NCI-H1417 (cell line): ENCODE measurements at places on chromosomes 2 and 18.

DNA sequence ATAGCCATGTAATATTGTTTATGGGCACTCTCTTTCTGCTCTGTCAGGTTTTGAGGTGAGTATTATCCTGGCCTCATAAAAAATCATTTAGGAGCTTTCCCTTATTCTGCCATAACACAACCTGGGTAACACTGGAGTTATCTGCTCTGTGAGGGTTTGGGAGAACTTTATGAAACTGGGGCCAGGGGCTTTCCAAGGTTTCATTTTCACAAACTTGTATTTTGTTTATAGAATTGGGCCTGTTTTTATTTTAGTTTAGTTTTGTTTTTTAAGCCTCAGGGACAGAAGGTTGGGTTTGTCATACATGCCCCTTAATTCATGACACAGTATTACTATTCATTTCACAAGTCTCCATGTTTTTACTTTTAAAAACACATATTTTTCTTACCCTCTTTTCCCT is 83.5 kb downstream of the IRS1 start:
- DNase-seq = no peak

DNA sequence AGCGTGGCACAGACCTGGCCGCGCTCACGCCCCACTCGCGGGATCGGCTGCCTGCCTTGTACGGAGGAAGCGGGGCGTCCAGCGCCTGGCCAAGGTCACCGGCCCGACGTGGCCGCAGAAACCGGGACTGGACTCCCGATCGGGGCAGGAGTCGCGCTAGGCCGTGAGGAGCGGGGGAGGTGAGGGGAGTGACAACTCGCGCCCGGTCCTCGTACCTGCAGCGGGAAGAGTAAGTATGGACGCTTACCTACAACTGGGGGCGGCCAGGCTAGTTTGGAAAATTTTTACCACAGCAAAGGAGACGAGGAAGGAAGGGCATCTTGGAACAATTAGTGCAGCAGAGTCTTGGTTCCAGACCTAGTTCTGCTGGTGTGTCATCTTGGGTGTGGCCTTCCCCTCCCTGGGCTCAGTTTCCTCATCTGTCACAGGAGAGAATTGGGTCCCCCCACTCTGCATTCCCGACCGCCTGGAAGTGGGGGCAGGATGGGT is 693 bp downstream of the UBE2F start:
- DNase-seq = no peak

GRCh38 chr2:230974096-230974913 is 21.6 kb upstream of the SPATA3 start:
- no peak for DNase-seq

- no peak for DNase-seq
These were observed 671.0 kb upstream of the ACVR2A start for GRCh38 chr2:147173798-147174197.

DNA sequence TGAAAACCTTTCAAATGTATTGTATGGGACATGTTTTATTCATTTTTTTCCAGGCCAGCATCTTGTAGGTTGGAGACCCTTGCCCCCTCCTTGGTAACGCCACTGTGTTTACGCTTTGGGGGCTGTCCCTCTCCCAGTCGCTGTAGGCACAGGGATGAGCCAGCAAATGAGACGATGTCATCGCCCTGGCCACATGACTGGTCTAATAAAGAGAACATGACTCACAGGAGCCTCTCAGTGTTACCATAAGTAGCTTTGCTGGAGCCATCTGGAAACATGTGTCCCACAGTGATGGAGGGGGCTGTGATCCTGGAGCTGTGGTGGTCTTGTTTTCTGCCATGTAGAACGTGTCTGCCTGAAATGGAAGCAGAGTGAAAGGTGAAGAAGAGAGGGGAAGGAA is 78.9 kb downstream of the CD8B2 start:
- peak; percentile 8 for DNase-seq

GRCh38 chr18:23257137-23257536 is 121.9 kb downstream of the CABLES1 start:
- DNase-seq = no peak

DNA sequence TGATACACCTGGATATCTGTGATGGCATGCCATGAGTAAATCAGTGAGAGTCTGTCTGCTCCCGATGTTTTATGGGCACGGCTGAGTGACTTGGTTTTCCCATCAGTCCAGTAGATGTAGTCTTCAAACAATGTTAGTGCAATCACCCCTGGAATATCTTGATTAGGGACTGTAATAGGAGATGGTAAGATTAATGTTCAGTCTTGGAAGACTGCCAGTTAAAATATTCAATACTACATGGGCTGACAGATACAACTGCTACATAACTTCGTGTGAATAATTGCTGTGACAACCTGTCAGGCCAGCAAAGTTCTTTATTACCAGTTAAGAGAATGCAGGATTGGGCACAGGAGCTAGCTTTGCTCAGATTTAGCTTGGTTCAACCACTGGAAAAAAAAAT is 1673.3 kb downstream of the LRP1B start:
- DNase-seq = no peak

GRCh38 chr2:46991985-46992384 is 76.4 kb upstream of the MCFD2 start:
- no peak for DNase-seq

DNA sequence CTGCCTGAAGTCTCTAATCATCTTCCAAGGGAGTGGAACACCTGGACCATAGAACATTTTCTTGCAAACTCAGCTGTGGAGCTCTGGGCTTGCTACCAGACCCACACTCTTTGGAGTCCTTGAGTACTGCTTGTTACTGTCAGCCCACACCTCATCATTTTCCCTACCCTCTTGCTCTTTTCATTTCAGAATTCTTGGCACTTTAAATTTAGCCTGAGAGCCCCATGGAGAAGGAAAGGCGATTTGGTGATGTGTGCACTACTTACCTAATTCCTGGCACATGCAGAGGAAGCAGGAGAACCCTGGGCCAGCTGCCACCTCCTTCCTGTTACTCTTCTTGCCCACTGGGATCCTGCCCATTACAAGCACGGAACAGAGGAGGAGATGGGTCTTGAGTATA is 31.7 kb downstream of the TMEM178A start:
- no peak for DNase-seq

- no peak for DNase-seq
These were observed 65.6 kb downstream of the CYB5A start for GRCh38 chr18:74226156-74226555.

DNA sequence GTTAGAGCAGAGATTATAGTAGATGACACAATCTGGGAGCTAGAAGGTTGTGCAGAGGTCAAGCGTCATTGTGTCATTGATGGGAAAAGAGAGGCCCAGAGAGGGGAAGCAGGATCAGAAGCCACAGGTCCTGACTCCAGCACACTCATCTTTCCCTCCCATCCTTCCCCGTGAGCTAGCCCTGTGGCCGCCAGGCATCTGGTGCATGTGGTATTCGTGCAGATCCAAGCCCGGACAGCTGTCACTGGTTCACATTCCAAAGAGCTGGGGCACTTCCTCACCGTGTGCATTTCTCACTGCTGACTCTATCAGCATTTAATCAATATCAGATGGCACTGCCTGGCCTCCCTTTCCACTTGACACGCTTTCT is 94.1 kb upstream of the THOC1 start:
- DNase-seq = no peak

DNA sequence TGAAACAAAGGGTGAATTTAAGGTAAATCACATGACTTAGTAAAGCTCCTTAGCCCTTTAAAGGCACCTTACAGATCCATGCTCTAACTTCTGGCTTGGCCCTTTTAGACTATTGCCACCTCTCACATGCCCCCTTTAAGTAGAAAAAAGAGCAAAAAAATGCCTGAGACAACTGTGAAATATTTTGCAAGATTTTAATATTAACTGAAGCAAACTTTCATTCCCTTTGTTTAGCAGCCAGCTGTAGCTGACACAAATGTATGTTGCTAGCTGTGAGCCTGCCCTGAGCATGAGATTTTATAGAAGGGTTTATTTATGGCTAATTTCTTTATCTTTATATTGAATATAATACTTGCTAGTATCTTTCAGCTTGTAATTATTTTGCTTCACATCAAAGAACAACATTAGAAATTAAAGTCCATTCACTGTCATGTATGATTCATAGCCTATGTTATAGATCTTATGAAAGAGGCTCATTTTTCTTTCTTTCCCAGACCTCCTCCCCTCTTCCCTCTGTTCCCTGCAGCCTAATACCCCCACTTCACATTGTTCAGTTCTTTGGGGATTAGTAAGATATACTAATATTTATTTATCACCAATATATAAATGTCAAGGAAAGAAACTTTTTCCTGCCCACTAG is 637.2 kb upstream of the ZEB2 start:
- no peak for DNase-seq

DNA sequence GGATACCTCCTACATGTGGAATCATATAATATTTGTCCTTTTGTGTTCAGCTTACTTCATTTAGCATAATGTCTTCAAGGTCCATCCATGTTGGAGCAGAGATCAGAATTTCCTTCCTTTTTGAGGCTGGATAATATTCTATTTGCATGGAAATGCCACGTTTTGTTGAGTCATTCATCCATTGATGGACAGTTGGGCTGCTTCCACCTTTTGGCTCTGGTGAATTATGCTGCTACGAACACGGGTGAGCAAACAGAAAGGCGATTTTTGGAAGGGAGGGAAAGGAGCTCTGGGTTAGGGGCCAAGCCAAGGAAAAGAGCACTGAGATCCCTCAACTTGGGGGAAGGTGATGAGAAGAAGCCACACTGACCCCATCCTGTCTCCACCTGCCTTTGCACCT is 260.5 kb downstream of the TNS1 start:
- no peak for DNase-seq

GRCh38 chr2:239197146-239197545 is 203.7 kb downstream of the HDAC4 start:
- no peak for DNase-seq

- DNase-seq = no peak
These were observed 119.0 kb upstream of the CYRIA start for GRCh38 chr2:16784652-16785051.

DNA sequence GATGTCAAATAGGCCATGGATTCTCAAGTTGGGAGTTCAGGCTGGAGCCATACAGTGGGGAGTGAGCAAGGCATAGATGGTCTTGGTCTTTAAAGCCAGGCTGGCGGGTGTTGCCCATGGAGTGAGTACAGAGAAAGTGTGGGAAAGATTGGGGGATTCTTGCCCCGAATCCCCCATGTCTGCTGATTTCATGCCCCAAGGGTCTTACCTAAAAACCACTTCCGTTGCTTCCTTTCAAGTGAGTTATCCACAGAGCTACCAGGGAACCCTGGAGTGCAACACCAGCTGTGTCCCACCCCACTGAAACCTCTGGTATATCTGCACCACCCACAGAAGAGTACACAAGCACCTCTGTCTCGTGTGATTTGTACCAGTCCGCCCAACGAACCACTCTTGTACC is 31.4 kb downstream of the FHOD3 start:
- no peak for DNase-seq

DNA sequence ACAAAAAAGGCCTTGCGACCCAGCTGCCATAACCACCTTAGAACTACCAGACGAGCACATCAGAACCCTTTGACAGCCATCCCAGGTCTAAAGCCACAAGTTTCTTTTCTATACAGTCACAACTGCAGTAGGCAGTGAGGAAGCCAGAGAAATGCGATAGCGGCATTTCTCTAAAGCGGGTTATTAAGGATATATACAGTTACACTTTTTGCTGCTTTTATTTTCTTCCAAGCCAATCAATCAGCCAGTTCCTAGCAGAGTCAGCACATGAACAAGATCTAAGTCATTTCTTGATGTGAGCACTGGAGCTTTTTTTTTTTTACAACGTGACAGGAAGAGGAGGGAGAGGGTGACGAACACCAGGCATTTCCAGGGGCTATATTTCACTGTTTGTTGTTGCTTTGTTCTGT is 48.8 kb downstream of the FEZ2 start:
- DNase-seq = no peak

DNA sequence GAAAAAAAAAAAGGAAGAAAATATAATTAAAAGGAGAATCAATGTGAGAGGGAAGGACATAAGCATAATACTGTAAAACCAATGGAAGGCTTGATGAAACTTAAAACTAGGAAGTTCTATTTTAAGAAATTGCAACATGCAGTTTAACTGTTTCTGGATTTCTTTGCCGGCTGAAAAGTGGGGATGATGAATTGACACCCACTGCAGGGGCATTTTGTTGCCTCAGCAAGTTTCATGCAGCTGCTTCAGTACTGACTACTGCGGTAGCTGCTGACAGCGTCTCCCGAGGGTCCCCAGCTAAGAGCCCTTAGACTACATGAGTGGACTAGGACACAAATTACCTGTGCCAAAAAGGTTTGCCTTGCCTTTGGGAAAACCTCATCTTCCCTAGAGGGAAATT is 69.2 kb downstream of the B3GNT2 start:
- no peak for DNase-seq

GRCh38 chr18:56083097-56083521 is 495.1 kb upstream of the TCF4 start:
- DNase-seq = no peak

DNA sequence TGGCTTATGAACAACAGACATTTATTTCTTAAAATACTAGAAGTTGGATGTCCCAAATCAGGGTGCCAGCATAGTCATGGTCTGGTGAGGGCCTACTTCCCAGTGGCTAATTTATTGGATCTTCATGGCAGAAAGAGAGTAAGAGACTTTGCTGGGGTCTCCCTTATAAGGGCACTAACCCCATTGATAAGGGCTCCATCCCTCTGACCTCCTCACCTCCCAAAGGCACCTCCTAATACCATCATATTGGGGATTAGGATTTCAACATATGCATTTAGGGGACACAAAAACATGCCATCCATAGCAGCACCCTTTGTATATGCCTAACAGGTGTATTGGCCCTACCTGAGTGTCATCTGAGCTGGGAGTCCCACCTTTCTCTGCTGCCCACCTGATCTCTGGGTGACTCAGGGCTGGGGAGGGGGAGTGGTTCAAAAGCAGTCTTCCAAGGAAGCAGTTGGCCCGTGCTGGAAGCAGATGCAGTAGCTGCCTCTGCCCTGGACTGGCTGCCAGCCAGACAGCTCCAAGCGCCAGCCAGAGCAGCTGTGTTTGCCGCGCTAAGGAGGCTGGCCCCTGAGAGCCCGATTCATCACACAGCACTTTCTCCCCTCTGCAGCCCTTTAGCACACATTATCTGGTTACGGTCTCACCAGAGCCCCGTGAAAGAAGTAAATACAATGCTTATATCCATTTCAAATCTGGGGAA is 84.6 kb downstream of the SMAD7 start:
- DNase-seq = peak; percentile 58

DNA sequence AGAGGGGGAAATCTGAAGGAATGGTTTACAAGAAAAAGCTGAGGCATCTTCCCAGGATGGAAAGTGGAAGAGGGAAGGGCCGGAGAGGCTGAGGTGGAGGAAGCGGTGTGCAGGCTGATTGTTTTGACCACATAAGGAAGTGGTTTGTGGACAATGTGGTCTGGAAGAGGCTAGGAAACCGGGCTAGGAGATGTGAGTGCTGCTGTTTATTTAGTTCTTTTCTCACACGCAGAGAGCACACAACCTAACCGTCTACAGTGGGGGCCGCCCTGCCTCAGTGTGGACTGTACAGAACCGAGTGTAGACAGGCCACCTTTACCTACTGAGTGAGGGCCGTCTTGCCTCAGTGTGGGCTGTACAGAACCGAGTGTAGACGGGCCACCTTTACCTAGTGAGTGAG is 251.7 kb upstream of the PXDN start:
- DNase-seq = no peak

- DNase-seq = no peak
These were observed 11.9 kb downstream of the KCNG2 start for GRCh38 chr18:79809482-79810192.

- no peak for DNase-seq
These were observed 283.5 kb upstream of the HS6ST1 start for GRCh38 chr2:128602038-128602698.
